ENCODE measurements at places on chromosomes 6 and 20.

DNA sequence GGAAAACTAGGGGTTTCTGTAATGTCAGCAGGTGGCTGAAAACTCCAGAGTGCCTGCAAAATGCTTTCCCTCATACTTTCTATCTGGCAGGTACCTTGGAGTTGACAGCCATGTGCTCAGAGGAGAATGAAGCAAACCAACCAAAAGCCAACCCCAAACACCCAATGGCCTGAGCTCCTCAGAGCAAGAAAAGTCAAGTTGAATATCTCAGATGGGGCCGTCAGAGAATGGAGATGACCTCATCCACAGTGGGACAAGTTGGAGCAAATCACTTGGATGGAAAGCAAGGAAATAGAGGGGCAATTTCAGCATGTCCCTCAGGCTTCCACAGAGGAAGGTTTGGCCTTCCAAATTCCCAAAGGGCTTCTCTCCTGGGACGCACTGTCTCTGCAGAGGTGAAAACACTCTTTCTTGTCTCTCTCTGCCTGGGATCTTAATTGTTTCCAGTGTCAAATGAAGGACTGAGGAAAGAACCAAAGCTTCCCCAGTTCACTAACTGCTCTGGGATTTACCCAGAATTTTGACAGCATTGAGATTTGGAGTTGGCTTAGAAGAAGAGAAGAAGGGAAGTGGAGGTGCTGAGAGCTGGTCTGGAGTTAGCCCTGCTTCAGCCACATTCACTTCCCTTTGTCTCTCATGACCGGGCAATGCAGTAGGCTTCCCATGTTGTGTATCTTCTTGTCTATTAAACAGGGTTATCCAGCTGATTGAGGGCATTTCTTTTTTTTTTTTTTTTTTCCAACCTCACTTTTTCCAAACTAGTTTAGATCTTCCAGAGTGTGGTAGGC, 42.2 kb downstream of the PRND start:
- DNase-seq = peak; percentile 31

GRCh38 chr6:111888928-111889695, 15.9 kb upstream of the FYN start:
- no peak for DNase-seq

DNA sequence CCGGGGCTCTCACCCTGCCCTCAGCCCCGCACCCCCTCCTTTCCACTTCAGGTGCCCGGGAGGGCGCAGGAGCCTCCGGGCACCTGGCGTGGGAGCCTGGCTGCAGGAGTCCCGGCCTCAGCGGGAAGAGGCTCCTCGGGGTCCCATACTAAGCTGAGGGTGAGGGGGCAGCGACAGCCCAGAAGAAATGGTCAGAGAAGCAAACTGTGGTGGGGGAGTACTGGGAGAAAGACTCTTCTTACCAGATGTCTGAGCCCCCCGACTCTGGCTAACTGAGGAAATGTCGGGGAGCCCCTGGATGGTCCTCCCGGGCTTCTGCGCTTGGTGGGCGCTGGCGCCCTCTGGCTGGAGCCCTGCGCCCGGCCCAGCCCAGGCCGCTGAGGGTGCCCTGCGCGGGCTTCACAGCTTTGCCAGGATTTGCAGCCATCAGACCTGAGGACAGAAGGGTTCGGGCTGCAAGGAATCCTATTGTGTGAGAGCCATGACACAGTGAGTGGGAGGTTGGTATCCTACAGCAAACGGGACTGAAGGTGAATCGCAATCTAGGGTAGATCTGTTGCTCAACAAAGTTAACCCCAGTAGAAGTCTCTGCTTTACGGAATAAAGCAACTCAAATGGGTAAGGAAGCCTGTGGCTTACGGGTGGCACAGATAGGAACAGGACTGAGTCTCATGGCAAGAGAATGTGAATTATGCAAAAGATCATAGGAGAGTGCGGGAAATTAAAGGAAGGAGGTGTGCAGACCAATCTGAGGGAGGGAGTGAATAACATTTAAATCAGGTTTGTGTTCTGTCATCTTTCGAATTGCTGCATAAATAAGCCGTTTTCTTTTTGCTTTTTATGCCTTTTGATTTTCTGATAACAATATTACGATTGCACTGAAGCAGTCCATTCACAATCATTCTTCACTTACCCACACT, 639 bp upstream of the RCAN2 start:
- DNase-seq = no peak

DNA sequence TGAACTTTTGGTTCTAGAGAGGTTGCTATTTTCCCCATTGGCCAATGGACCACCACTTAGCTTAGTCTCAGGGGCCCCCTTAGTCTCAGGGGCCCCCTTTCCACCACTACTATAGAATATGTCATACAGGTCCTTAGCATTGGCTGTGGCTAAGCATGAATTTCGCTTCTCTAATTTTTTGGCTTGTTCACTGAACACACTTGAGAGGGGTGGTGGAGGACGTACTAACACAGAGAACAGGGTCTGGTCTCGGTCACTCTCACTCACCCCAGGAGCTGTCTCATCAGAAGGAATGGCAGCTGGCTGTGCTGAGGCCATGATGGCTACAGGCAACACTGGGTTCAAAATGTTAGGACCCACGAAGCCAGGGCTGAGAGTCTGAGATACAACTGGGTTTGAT, 30.3 kb downstream of the ZNF318 start:
- DNase-seq = no peak

GRCh38 chr20:2756056-2756611, 44.3 kb downstream of the CPXM1 start:
- peak; percentile 55 for DNase-seq

GRCh38 chr6:80287607-80288006, 181.1 kb downstream of the BCKDHB start:
- DNase-seq = no peak

DNA sequence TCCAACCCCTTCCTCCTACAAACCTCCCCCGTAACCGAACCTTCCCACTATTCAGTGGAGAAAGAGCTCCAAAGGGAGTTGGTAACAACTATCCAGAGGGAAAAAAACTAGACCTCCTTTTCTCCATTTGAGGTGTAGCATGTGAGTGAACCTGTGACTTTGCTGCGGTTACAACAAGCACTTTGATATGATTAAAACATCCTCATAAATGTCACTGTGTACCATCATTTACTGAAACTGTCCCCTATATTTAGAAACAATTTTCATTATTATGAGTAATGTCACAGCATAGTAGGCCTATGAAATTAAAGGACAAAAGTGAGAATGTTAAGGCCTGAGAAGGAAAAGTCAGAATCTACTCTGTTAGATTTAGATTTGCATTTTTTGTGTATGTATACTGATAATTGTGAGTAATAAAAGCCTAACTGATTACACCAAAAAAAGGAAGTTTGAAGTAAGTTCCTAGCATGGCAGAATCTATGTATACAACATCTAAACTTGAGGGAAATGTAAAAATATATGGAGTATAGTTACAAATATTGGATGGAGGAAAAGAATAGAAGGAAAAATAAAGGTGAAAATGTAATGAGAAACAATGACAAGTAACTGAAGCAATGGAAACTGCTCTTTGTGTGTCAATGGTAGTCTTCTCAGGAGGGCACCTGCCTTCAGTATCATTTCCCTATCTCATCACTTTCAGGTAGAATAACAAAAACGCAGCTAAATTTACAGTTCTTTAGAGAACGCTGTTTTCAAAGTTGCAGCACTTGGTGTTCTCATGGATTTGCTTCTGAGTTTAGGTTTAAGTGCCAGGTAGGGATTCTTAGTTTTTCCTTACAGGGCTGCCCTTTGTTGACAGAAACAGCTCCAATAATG, 145.9 kb downstream of the IMPG1 start:
- DNase-seq = no peak

GRCh38 chr6:116034327-116034726, 26.4 kb downstream of the FRK start:
- DNase-seq = no peak

- DNase-seq = no peak
These were observed 34.3 kb downstream of the CTNNBL1 start for GRCh38 chr20:37727957-37728634.

GRCh38 chr20:20856306-20856705, 143.9 kb upstream of the RALGAPA2 start:
- no peak for DNase-seq

DNA sequence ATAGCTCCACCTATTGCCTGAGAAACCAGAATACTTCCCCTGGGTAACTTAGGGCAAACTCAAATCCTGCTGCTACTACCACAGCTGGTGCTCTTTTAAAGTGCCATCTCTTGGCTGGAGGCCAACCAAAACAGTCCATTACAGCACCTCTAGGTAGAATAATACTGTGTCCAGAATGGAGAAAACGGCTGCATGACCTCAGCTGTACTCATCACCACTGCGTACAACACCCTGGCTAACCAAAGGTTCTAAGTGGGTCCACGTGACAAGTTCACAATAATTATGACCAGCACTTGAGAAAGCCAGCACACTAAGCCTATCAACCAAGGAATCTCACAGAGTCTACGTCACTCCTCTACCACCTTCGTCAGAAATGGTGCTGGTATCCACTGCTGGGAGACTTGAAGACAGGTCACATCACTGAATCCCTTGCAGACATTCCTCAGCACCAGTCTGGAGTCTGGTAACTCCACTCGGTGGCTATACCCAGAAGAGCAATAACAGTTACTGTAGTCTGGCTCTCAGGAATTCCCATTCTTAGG, 40.9 kb upstream of the PKIB start:
- DNase-seq = no peak

DNA sequence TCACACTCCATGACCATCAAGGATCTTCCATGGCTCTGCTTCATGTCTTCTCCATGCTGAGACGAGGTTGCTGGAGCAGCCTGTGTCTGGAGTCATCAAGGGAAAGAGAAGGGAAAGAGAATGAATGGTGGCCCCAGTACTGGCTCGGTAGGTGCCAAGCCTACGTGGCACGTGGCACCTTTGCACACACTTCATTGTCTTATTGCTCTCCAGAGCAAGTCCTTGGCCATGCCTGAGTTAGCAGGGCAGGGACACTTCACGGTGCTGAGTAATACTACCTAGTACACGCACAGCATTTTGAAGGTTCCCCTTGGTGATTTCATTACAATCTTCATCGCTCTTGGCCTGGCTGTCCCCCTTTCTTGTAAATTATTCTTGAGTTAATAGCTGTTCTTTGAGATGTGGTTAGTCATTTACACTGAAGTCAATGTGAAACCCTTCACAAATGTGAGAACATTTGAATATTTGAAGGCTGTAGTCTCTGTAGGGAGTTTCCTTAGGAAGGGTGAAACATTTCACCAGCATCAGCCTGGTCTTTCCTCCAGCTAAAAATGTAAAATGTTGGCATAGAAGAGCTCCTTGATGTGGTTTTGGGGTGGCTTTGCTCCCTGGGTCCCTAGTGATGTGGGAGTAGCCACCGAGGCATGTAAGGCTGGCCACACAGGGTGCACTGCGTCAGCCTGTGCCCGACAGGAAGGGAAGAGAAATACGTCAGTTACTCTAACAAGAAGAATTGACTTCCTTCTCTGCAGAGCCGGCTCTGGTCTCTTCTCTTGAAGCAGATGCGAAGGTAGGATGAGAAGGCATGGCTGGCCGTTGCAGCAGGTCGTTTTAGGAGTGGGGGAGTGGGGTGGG, at the start of gene SYTL3:
TSS of gene SYTL3 (plus strand) at position 766 of the 855 bp plus-strand sequence. CDS start 13,215 bp downstream, outside the sequence.
- peak; percentile 43 for DNase-seq

GRCh38 chr20:347317-347639, 367 bp downstream of the NRSN2 start:
- no peak for DNase-seq

DNA sequence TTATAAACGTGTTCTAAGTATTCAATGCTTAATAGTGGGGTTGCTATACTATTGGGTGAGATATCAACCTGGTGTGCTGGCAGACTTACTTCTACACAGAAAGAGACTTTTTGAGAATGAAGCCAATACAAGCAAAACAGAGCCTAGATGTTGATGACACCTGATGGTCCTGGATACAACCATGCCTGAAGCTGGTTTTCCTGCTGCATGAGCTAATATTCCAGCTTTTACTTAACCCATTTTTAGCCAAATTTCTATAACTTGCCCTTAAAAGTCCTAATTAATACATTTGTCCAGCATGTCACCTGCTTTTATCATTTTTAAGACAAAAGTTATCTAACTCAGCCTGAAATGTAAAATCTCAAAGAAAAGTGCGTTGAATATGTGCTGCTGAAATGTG, 86.2 kb downstream of the PFDN4 start:
- DNase-seq = no peak

DNA sequence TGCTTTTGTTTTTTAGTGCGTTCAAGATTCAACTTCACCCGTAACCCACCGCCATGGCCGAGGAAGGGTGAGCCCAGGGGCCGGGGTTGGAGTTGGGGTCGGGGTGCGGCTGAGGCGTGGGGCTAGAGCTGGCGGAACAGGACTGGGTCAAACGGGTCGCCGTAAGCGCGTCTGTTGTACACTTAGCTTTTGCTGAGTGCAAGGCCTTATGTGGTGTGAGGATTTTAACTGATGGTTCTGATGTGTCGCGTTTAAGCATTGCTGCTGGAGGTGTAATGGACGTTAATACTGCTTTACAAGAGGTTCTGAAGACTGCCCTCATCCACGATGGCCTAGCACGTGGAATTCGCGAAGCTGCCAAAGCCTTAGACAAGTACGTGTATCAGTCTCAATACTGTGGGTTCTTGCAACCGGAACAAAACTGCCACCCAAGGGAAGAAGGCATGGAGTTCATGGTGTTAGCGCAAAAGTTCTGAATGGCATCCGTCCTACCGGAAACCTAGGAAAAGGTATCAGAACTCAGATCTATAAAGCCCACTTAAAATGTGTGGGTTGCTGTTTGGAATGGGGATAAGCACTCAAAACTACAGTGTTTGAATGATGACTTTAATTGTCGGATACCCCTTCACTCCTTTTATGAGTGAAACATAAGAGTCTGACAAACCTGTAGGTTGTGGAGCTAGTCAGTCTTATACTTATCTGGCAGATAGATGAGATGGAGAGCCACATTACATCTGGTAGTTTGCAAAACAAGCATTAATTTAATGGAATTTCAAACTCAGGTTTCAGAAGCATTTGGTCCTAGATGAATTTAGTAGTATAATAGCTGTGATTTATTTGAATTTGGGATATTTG, 574 bp downstream of the RPS12 start:
- DNase-seq = no peak

DNA sequence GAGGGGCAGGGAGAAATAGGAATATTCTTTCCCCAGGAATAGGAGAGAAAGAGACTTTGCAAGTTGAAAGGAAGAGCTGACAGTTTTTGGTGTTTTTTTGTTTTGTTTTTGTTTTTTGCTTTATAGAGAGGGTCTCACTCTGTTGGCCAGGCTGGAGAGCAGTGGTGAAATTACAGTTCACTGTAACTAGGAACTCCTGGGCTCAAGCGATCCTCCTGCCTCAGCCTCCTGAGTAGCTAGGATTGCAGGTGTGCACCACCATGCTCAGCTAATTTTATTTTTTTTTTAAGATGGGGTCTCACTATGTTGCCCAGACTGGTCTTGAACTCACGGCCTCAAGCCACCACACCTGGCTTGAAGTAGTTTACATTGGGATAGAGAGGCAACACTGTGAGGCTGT, 8.0 kb upstream of the L3MBTL3 start:
- no peak for DNase-seq

- no peak for DNase-seq
These were observed 14.2 kb downstream of the MMP24OS start for GRCh38 chr20:35263532-35264341.

All from CMK (cell line).